ENCODE measurements at places on chromosomes 5 and 9.

DNA sequence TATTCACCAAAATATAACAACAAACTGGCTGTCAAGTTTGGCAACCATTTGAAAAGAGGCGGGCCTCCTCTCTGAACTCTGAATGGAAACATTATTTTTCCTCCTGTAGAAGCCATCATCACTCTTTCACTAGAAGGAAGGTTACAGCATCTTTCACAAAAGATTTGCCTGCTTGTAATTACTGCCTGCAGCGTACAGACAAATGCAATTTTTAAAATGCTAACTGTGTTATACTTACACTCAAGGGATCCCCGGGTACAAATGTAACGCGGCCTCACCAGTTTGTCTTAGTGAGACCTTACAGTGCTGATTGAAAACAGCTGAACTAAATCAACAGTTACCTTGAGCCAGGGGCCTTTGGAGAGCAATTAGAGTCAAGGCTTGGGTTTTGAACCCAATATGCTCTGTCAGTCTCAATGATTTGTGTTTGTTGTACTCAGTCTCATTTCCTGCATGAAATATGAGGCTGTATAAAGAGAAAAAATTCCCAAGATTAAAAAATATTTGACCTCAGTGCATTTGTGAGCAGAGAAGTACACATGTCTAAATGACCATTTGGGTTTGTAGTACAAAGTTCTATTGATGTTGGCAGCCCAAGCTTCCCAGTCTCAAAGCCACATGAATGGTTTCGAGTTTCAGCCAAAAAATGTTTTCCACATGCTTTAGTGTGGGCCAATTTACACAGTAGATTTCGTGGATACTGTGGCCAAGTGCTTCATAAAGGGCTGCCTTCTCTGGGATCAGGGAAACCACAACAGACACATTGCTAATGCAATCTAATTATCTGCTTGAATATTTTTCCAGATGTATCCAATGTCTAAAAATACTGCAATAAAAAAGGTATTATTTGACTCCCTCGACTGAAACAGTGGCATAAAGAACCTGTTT is 500.0 kb downstream of the SPATA31D1 start:
- H3K4me1 ChIP-seq, result no peaks in the 10 kb centered on the region
- no peak overlapping the region for H3K4me3 ChIP-seq
- no peak overlapping the region for H3K27ac ChIP-seq
- DNase-seq, result no peak
- H3K27me3 ChIP-seq, result no peaks in the 10 kb centered on the region

DNA sequence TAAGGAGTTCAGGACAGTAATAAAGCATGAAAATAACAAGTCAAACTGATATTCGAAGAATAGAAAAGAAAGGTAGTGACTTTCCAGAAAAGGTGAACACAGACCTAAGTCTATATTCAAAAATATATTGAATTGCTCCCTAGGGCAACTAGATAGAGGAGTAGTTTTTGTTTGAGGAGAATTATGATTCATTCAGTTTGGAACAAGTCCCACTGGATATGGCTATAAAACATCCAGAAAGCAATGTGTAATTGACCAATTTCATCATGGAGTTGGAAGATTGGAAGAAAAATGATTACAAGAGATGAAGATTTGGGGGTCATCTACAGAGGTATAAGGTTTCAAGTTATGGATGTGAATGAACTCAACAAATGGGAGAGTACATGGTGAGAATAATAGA is 117.5 kb upstream of the ZNF462 start:
- no peak overlapping the region for H3K27ac ChIP-seq
- DNase-seq, result no peak
- no peaks in the 10 kb centered on the region for H3K4me1 ChIP-seq
- H3K4me3 ChIP-seq, result no peak overlapping the region
- no peaks in the 10 kb centered on the region for H3K27me3 ChIP-seq

DNA sequence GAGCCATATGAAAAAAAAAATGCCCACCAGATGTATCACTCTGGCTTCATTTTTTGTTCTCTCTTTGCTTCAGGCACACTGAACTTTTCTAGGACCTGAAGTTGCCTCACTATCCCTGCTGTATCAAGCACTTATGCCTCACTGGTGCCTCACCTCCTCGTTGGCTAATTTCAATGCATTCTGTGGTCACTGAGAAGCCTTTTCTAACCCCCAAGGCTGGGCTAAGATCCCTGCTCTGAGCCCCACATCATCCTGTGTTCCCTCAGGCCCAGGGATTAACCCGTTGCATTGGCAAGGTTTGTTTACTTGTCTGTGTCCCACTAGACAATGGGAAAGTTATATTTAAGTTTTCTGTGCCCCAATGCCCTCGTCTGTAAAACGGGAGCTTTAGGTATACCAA is 362.7 kb downstream of the OSTF1 start:
- no peak overlapping the region for H3K4me3 ChIP-seq
- no peaks in the 10 kb centered on the region for H3K4me1 ChIP-seq
- no peaks in the 10 kb centered on the region for H3K36me3 ChIP-seq
- H3K27ac ChIP-seq, result no peak overlapping the region
- DNase-seq, result no peak

- H3K4me3 ChIP-seq, result no peak overlapping the region
- H3K36me3 ChIP-seq, result no peaks in the 10 kb centered on the region
- DNase-seq, result no peak
- H3K27ac ChIP-seq, result no peak overlapping the region
Observed at GRCh38 chr9:80811003-80811402, 878.3 kb downstream of the TLE1 start.

DNA sequence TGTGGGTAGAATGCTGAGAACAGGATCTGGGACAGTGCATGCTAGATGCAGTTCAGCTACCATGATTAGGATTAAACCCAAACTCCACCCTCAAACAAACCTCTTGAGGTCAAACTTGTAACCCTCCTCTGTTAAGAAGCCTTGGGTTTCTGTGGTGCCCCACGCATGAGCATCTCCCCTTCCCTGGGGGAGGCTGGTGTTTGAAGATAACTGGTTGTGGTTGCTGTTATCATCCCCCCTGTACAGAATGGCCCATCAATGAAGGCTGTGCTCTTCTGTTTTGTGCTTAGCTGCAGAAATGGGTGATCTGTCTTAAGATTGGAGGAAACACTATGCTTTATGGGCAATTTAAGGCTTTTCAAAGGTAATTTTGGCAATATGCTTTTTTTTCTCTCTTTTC is 4.4 kb upstream of the DAB2IP start:
- H3K36me3 ChIP-seq, result no peaks in the 10 kb centered on the region
- H3K27ac ChIP-seq, result no peak overlapping the region

GRCh38 chr9:37412431-37413151 is 9.9 kb upstream of the GRHPR start:
- H3K27ac ChIP-seq, result no peak overlapping the region
- H3K4me3 ChIP-seq, result no peak overlapping the region
- H3K4me1 ChIP-seq, result peaks cover 38% of the 10 kb centered on the region
- no peak for DNase-seq
- no peaks in the 10 kb centered on the region for H3K36me3 ChIP-seq

GRCh38 chr5:111494355-111494999 is 17.9 kb downstream of the STARD4 start:
- H3K27me3 ChIP-seq, result no peaks in the 10 kb centered on the region
- H3K27ac ChIP-seq, result peak overlapping the region; percentile 62
- H3K4me3 ChIP-seq, result no peak overlapping the region
- H3K36me3 ChIP-seq, result peaks cover 25% of the 10 kb centered on the region
- DNase-seq, result no peak

DNA sequence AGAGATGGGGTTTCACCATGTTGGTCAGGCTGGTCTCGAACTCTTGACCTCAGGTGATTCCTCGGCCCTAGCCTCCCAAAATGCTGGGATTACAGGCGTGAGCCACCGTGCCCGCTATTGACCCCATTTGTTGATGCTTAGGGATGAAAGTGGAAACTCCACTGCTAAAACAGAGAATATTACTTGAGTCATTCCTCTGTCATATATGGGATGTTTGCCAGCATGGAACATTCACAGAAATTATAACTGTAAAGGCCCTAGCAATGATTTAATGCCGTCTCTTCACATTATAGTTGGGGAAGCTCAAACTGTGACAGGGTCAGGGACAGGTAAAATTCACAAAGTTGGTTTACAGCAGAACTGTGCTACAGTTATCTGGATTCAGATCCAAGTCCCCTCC is 94.5 kb downstream of the TMC1 start:
- peaks cover 3% of the 10 kb centered on the region for H3K27me3 ChIP-seq
- no peaks in the 10 kb centered on the region for H3K4me1 ChIP-seq
- no peaks in the 10 kb centered on the region for H3K36me3 ChIP-seq
- no peak overlapping the region for H3K27ac ChIP-seq

- DNase-seq, result peak; percentile 17
- no peaks in the 10 kb centered on the region for H3K36me3 ChIP-seq
- H3K27me3 ChIP-seq, result peaks cover 8% of the 10 kb centered on the region
- no peak overlapping the region for H3K4me3 ChIP-seq
Observed at GRCh38 chr5:61319388-61320146, 12.5 kb upstream of the ZSWIM6 start.

- no peak for DNase-seq
- H3K27ac ChIP-seq, result no peak overlapping the region
- H3K4me3 ChIP-seq, result no peak overlapping the region
- H3K36me3 ChIP-seq, result no peaks in the 10 kb centered on the region
- H3K27me3 ChIP-seq, result no peaks in the 10 kb centered on the region
Observed at GRCh38 chr9:123421186-123421585, 65.2 kb downstream of the CRB2 start.

GRCh38 chr5:138083702-138084101 is at the start of gene WNT8A:
TSS of gene WNT8A (plus strand) at chr5:138084033. CDS start at chr5:138084128, 95 bp downstream.
- no peak within 1 kb of the TSS for H3K4me3 ChIP-seq
- DNase-seq, result no peak
- H3K27ac ChIP-seq, result no peak within 1 kb of the TSS
- peaks cover 15% of the 10 kb centered on the region for H3K4me1 ChIP-seq
- peaks cover 2% of the 10 kb centered on the region for H3K27me3 ChIP-seq

- H3K4me3 ChIP-seq, result no peak overlapping the region
- peaks cover 27% of the 10 kb centered on the region for H3K36me3 ChIP-seq
- DNase-seq, result no peak
- H3K4me1 ChIP-seq, result peaks cover 16% of the 10 kb centered on the region
Observed at GRCh38 chr9:137244486-137245449, 3.7 kb downstream of the TUBB4B start.

DNA sequence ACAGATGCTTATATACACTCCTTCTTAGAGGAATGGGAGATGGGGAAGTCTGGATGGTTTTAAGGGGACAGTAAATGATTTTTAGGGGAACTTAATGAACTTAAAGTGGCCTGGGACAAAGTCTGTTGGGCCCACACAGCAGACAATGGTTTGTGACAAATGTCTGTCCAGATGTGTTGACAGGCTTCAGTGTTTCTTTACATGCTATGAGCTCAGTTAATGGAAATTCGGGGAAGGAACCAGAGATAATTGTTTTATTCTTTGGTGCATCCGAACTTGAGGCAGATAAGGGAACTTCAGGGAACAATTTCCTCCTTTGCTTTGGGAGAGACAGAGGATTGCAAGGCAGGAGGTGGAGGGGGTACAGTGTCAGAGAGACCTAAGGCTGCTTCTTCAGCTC is 52.3 kb downstream of the NFIB start:
- H3K27me3 ChIP-seq, result peaks cover 3% of the 10 kb centered on the region
- no peaks in the 10 kb centered on the region for H3K4me1 ChIP-seq
- H3K27ac ChIP-seq, result no peak overlapping the region

- H3K36me3 ChIP-seq, result no peaks in the 10 kb centered on the region
- no peak overlapping the region for H3K27ac ChIP-seq
- peaks cover 2% of the 10 kb centered on the region for H3K27me3 ChIP-seq
- no peak overlapping the region for H3K4me3 ChIP-seq
Observed at GRCh38 chr5:178394074-178394473, 161.5 kb upstream of the PHYKPL start.

DNA sequence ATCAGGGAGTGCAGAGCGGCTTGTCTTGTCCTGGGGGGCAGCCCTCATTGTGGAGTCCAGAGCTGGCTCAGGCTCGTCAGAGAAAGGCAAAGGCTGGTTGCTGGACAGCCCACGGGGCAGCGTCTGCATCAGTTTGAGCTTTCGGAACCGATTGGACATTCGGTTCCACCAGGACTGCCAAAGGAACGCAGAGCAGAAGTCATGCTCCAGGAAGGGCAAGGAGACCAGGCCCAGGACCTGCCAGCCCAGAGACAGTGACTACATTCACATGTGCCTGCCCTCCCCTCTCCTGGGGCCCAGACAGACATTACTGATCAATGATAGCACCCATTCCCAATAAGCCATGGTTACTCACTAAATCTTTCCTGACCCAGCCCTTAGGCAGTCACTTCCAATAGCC is 18.1 kb downstream of the ANKS6 start:
- no peak overlapping the region for H3K4me3 ChIP-seq
- H3K4me1 ChIP-seq, result no peaks in the 10 kb centered on the region
- peaks cover 21% of the 10 kb centered on the region for H3K36me3 ChIP-seq
- DNase-seq, result no peak
- no peak overlapping the region for H3K27ac ChIP-seq

- no peak for DNase-seq
- H3K4me3 ChIP-seq, result no peak overlapping the region
- H3K4me1 ChIP-seq, result no peaks in the 10 kb centered on the region
Observed at GRCh38 chr5:147466360-147466980, 43.4 kb downstream of the DPYSL3 start.

DNA sequence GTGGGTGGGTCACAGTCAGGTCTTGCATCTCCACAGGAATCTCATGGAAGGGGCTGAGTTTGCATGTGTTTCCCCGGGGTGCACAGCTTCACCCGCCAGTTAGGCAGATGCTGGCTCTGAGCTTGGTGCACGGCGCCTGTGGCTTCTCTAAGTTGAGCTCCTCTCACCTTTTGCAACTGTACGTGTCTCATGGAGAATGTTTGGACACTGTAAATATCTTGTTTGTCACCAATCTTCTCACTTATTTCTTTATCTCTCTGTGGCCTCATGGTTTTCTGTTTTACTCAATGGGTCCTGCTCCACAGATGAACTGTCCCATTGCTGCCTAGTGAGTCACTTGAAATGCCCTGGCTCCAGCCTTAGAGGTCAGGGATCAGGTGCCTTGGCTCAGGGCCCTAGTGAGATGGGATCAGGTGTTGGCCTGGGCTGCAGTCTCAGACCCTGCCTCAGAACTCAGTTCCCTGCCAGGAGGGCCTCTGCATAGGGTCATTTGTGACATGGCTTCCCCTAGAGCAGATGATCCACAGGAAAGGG is 61.6 kb downstream of the WNK2 start:
- no peaks in the 10 kb centered on the region for H3K27me3 ChIP-seq
- no peaks in the 10 kb centered on the region for H3K4me1 ChIP-seq
- no peak overlapping the region for H3K4me3 ChIP-seq
- no peaks in the 10 kb centered on the region for H3K36me3 ChIP-seq
- no peak for DNase-seq
- H3K27ac ChIP-seq, result no peak overlapping the region

DNA sequence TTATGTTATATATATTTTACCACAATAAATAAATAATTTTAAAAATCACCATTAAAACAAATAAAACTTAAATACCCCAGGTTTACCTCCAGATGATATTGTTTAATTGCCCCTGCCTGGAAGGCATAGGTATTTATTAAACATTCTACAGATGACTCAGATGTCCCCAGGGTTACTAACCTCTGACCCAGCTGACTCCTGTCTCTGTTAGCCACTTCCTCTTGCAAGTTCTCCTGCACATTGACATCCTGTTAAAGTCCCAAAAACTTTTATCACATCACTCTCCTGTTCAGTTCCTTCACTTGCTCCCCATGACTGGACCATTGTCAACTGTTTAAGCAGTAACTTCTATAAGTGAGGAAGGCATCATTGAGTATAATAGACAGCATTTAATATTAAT is 37.0 kb upstream of the RAB3C start:
- H3K27me3 ChIP-seq, result peaks cover 6% of the 10 kb centered on the region
- no peaks in the 10 kb centered on the region for H3K36me3 ChIP-seq
- no peak for DNase-seq
- no peak overlapping the region for H3K27ac ChIP-seq
- no peaks in the 10 kb centered on the region for H3K4me1 ChIP-seq

- peaks cover 1% of the 10 kb centered on the region for H3K27me3 ChIP-seq
- no peak overlapping the region for H3K4me3 ChIP-seq
- no peak overlapping the region for H3K27ac ChIP-seq
Observed at GRCh38 chr5:82679660-82680059, 397.5 kb downstream of the TMEM167A start.
